ENCODE measurements at places on chromosomes 1 and 21.

DNA sequence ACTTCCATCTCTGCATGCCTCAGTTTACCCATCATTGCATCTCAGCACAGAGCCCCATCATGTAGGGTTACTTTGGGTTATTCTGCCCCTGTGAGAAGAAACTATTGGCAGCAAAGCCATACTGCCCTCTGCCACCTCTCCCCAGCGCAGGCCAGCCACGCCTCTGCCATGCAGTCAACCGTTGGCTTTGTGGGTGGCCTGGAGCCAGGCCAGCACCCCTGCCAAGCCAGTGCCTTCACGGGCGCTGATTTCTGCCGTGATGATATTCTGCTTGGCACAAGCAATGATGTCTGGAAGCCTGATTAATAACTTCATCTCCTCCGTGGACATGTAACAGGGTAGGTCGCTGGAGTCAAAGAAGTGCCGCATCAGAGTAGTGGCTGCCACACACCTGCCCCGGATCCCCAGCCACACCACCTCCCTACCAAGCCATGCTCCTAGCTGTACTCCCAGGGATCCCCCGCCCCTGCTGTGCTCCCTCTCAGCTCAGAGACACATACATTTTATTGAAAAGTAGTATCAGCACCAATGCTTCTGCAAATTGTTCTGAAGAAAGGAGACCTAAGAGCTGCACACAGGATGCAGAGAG, 15.0 kb upstream of the CEP85 start:
- DNase-seq, result peak; percentile 2

- no peak for DNase-seq
These were observed 33.3 kb downstream of the ADCY10 start for GRCh38 chr1:167880580-167881021.

- no peak for DNase-seq
These were observed 278.6 kb upstream of the AJAP1 start for GRCh38 chr1:4375812-4376211.

DNA sequence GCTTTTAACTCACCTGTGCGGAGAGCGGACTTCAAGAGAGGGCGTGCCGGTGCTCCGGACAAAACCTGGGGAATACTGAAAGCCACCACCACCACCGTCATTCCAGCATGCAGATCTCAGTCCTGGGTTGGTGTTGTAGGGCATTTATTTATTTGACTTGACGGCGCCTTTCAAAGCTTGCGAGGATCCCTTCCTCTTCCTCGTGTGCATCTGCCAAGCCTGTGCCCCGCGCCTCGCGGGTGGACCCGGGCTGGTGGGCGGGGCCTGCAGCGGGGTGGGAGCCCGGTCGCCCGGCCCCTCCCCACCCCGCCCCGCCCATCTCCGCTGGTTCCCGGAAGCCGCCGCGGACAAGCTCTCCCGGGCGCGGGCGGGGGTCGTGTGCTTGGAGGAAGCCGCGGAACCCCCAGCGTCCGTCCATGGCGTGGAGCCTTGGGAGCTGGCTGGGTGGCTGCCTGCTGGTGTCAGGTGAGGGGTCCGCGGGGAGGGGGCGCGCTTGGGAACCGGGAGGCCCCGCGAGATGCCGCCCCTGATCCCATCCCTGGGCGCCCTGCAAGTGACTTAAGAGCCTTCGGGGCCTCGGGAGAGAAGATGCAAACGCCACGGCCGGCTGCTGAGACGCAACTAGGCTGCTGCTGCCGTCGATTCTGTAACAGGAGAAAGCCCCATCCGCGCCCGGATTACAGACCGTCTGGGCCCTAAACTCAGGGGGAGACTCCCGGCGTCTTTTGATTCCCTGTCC, at the start of gene IL10RB:
Gene IL10RB (plus strand): TSS at position 318 of the 739 bp plus-strand sequence. CDS start 99 bp downstream, at position 417.
- peak; percentile 63 for DNase-seq

GRCh38 chr21:34802180-34802899, 133.5 kb downstream of the CLIC6 start:
- no peak for DNase-seq

GRCh38 chr1:230303069-230303468, 123.1 kb downstream of the PGBD5 start:
- no peak for DNase-seq

DNA sequence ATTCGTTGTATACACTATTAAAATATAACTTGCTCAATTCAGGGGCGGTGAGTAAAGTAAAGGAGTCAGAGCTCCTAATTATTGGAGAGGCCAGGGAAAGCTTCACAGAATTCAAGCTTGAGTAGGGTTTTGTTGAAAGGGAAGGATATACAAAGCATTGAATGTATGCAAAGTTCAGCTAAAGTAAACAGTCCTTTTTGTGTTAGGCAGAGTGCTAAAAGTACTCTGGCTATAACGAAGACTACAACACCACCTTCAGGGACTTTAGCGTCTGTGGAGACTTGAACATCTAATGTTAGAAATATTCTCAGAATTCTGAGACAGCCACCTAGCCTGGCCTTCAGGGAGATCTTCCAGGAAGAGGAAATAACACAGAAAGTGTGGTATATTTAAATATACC, 1.1 kb downstream of the FALEC start:
- peak; percentile 27 for DNase-seq

DNA sequence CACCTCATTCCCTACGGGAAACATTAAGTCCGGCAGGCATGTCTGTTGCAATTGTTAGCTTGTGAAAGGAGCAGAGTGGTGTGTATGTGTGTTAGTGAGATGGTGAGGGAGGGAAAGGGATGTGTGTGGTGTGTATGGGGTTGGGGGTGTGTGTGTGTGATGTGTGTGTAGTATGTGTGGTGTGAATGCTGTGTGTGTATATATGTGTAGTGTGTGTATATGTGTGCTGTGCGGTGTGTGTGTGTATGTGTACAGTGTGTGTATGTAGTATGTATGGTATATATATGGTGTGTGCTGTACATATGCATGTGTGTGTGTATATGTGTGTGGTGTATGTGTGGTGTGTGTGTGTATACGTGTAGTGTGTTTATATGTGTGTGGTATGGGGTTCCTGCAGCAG, 20.8 kb upstream of the BLACAT1 start:
- DNase-seq, result no peak

- DNase-seq, result peak; percentile 3
These were observed 65.9 kb downstream of the LAMC1 start for GRCh38 chr1:183089025-183089639.

DNA sequence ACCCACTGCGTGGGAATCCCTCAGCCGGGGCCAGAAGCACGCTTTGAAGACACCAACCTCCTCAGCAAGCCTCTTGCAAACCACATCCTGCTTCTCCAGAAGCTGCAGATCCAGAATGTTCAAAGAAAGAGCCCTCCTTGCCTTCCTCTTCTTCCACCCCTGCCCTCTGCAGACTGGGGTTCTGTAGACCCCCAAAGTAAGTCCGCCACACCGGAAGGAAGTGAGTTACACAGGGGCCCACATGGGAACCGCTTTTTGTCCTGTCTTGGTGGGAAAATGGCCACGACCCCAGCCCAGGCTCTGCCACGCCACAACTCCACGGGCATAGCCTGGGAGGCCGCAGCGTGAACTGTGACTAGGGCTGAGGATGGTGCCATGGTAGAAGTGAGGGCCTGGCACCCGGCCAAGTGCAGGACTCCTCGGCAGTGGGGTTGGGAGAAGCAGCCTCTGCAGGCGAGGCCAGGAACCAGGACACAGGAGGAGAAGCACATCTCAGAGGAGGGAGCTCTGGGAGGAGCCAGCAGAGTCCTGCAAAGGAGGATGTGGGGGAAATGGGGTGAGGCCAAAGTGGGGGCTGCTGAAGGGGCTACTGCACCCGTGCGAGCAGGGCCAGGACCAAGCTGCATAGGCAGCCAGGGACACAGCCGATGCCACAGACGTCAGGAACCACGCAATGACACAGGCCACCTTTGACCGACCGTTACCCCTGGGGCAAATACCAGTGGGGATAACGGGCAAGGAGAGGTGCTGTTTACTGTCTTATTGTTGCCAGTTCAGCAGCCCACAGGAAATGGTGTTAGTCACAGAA, 30.9 kb downstream of the PDE9A start:
- no peak for DNase-seq

DNA sequence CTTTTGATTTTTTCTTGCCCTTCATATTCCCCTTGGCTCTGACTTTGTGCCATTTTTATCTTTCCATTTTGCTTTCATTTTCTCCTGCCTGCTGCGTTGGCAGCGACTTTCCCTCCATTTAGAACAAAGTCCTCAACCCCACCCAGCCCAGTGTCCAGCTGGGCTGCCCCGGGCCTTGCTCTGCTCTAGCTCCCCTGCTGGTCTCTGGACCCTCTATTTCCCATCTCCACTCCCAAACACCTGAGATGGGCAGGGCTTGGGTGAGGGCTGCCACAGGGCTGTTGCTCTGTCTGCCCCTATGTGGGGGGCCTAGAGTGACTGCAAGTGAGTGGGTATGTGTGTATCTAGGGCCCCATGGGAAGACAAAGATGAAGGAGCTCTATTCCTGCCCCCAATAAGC, 7.3 kb upstream of the ADAM15 start:
- DNase-seq, result no peak

DNA sequence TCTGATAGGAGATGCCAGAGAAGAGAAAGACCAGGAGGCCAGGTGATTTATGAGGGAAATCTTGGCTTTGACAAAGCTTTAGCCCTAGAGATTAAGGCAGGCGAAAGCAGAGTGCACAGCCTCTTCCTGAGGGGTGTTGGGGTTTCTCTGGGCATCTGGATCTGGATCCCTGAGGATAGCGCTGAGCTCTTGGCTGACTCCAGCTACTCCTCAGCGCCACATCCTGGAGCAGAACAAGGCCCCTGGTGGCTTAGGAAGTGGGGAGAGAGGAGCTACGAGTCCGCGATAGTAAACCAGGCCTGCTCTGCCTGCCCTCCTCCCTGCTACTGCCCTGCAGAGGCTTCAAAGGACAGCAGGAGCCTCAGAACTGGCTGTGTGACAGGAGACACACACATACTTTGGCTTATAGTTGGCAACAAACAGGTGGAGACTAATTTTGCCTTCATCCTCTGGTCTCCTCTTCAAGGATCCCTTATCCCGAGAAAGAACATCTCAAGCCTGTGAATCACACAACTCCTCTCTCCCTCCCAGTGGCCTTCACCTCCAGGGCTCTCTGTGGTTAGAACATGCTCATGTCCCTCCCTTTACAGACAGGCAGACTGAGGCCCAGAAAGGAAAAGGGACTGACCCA, 66.9 kb downstream of the TRABD2B start:
- no peak for DNase-seq

DNA sequence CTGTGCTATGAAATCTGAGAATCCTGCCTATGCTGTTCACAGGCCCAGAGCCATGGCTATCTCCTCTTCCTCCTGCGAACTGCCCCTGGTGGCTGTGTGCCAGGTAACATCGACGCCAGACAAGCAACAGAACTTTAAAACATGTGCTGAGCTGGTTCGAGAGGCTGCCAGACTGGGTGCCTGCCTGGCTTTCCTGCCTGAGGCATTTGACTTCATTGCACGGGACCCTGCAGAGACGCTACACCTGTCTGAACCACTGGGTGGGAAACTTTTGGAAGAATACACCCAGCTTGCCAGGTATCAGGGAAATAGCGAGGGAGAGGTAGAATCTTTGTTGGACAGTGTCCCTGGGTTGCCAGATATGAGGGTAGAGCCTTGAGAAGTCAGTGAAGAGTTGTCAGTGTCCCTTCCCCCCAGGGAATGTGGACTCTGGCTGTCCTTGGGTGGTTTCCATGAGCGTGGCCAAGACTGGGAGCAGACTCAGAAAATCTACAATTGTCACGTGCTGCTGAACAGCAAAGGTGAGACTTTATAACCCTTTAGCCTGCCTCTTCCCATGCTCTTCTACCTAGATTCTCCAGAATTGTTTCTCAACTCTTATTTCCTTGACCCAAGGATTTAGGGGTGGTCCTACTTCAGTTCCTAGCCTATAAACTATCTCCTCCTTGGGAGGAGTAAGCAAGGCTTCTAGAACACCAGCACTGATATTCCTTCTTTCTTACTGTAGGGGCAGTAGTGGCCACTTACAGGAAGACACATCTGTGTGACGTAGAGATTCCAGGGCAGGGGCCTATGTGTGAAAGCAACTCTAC, 1.4 kb downstream of the NIT1 start:
- DNase-seq, result no peak

GRCh38 chr1:22780696-22781095, 70.1 kb downstream of the EPHB2 start:
- no peak for DNase-seq

- DNase-seq, result peak; percentile 94
These were observed 23.2 kb downstream of the AVPR1B start for GRCh38 chr1:206094024-206094423.

GRCh38 chr1:43460988-43461693, 7.4 kb upstream of the HYI start:
- DNase-seq, result no peak

GRCh38 chr1:40394491-40395172, 21.1 kb downstream of the SMAP2 start:
- DNase-seq, result no peak

GRCh38 chr1:158830904-158831507, at the start of gene MNDA:
TSS of gene MNDA (plus strand) at chr1:158831351. CDS start at chr1:158842154, 10,803 bp downstream.
- no peak for DNase-seq

DNA sequence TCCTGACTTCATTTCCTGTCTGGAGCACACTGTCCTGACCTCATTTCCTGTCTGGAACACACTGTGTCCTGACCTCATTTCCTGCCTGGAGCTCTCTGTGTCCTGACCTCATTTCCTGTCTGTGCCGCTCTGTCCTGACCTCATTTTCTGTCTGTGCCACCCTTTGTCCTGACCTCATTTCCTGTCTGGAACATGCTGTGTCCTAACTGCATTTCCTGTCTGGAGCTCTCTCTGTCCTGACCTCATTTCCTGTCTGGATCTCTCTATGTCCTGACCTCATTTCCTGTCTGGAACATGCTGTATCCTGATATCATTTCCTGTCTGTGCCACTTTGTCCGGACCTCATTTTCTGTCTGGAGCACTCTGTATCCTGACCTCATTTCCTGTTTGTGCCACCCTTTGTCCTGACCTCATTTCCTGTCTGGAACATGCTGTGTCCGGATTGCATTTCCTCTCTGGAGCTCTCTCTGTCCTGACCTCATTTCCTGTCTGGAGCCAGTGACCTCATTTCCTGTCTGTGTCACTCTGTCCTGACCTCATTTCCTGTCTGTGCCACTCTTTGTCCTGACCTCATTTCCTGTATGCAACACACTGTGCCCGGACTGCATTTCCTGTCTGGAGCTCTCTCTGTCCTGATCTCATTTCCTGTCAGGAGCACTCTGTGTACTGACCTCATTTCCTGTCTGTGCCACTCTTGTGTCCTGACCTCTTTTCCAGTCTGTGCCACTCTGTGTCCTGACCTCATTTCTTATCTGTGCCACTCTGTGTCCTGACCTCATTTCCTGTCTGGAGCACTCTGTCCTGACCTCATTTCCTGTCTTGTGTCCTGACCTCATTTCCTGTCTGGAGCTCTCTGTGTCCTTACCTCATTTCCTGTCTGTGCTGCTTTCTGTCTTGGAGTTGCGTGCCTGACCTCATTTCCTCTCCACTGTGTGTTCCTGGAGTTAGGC, 27.6 kb downstream of the SKI start:
- DNase-seq, result no peak

All from NCI-H146 (cell line).